ENCODE measurements at places on chromosomes 7 and 10.

DNA sequence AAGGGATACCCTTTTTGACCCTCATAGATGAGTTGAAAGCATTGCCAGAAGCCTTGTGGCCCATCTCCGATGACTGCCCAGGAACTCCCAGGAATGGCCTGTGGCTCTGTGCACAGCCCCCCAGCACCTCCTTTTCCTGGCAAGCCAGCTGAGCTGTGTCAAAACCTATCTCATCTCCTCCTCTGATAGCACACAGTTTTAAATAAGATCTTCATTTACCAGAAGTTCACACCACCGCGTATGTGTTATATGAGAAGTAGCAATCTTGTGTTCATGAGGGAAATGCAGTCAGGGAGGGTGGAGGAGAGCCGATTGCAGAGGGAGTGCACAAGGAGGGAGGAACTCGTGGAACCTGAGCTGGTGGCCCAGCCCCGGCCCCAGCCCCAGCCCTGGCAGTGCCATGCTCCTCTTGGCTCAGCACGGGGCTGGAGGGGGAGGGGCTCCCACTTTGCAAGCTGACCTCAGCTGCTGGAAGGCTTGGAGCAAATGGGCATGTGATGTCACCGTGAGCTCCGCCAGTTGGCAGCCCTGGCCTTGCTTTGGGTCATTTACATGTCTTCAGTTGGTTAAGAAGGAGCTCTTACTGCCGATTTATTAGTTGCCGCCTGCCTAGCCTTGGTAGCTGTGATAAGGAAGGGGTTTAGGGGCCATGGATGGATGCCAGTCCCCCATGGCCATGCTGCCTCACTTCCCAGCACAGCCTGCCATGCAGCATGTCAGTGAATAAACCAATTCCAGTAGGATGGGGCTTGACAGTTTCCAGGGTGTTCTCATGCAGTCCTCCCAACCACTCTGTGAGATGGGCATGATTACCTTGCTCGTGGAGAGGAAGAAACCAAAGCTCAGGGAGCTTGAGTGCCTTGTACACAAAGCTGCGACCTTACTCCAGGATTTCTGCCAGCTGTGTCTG, 20.0 kb downstream of the UNC5B start:
- DNase-seq, result no peak

DNA sequence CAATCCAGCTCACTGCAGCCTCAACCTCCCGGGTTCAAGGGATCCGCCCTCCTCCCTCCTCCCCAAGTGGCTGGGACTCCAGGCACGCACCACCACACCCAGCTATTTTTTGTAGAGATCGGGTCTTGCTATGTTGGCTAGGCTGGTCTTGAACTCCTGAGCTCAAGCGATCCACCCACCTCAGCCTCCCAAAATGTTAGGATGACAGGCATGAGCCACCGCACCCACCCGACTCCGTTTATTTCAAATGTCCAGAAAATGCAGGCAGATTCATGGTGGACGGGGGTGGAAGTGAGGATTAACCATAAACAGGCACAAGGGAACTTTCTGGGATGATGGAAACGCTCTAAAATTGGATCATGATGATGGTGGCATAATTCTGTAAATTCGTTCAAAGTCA, 84.5 kb upstream of the DNAAF5 start:
- no peak for DNase-seq

GRCh38 chr7:52143219-52143618, 826.6 kb upstream of the COBL start:
- DNase-seq, result no peak

GRCh38 chr10:12973149-12973718, 28.3 kb downstream of the CCDC3 start:
- DNase-seq, result no peak

GRCh38 chr7:8109196-8110022, 140.8 kb downstream of the GLCCI1 start:
- DNase-seq, result no peak

DNA sequence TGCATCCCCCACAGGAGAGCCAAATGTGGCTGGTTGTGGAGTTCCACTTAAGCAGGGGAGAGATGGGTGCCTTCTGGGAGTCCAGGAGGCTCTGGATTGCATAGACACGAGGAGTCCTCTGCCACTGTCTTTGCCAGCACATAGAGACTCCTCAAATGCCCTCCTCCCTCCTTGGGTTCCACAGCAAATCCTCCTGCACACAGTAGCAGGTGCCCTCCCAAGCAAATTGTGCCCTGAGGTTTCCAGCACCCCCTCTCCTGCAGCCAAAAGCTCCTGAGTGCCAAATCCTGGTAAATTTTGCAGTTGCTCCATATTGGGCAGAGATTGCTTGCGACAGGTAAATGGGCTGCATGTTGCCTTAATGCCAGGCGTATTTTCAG, 5.8 kb downstream of the EVX1 start:
- no peak for DNase-seq

DNA sequence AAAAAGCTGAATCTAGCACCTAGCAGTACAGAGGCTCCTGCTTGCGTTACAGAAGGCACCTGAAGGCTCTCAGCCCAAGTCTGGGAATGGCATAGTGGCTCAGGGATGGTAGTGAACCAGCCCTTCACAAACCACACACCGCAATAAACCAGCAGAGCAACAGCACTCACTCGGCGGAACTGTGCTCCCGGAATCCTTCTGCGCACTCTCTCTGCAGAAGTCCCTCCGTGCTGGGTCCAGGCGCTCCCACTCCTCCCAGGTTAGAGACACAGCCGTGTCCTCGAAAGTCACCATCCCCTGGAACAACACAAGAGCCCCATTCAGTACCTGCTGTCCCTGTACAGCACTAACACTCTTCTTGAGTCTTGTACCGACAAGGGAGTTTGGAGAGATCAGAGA, 1.5 kb downstream of the ZNF394 start:
- no peak for DNase-seq

DNA sequence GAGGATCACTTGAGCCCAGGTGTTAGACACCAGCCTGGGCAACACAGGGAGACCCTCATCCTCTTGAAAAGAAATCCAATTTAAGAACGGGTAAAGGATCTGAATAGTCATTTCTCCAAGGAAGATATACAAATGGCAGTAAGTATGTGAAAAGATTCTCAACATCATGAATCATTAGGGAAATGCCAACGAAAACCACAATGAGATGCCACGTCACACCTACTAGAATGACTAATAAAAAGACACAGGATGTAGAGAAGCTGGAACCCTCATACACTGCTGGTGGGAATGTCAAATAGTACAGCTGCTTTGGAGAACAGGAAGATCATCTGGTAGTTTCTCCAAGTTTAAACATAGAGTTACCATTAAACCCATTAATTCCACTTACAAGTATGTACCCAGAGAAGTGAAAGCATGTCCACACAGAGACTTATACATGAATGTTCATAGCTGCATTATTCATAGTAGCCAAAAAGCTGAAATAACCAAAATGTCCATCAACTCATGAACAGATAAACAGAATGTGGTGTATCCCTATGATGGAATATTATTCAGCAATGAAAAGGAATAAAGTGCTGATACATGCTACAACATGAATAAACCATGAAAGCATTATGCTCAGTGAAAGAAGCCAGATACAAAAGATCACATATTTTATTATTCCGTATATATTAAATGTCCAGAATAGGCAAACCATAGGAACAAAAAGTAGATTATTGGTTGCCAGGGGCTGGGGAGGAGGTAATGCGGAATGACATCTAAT, 13.1 kb upstream of the ZMIZ2 start:
- DNase-seq, result no peak

DNA sequence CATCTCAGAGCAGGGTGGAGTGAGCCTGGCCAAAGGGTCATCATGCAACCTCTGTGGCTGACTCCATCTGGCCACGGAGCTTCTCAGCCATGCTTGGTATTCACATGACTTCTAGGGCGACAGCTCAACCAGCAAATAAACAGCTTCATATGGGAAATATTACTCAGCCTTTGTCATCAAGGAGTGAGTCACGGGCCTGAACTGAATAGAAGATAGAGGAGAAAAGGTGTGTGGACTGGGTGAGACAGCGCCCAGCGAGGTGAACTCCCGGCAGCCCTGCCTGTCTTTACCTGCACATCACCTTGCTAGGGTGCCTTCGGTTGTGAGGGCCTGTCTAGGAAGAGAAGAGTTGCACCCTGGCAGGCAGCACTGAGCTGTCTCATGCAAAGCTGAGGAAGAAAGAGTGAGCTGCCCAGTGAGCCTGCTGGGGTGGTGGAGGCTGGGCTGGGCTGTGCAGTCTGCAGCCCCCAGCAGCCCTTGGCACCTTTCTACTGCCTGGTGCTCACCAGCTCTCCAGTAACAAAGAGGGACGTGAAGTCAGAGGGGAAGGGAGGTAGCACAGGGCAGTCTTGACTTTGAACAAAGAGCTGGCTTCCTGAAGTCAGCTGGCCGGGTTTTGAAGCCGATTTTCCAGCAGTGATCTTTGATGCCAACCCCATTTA, 114.2 kb downstream of the EGFR start:
- DNase-seq, result peak; percentile 9

- no peak for DNase-seq
These were observed 12.2 kb upstream of the CHST15 start for GRCh38 chr10:124105594-124105993.

DNA sequence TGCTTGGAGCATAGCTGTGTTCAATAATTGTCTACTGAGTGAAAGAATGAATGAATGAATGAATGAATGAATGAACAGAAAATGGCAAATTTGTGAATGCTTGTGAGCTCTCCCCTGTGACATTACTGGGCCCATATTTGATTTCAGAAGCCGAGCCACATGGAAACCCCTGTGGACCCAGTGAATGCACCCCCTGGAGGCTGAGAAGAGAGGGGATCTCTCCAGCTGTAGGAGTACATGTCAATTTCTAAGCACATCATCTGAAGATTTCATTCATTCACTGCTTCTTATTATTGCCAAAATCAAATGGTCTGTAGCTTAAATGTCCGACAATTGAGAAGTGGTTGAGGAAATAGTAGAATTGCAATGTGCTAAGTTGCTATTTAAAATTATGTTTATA, 58.3 kb upstream of the DOCK1 start:
- no peak for DNase-seq

GRCh38 chr7:92292981-92293380, 47.2 kb downstream of the ANKIB1 start:
- no peak for DNase-seq

GRCh38 chr10:1454951-1455350, 282.4 kb downstream of the ADARB2 start:
- no peak for DNase-seq

- DNase-seq, result no peak
These were observed 131.5 kb downstream of the OAT start for GRCh38 chr10:124287071-124287685.

GRCh38 chr7:149741629-149742028, 31.8 kb downstream of the ZNF467 start:
- DNase-seq, result no peak

- DNase-seq, result no peak
These were observed at the start of gene PLXNA4 for GRCh38 chr7:132575982-132576720. Gene PLXNA4 (minus strand): TSS chr7:132576470. CDS start chr7:132508693, 67,777 bp downstream.

DNA sequence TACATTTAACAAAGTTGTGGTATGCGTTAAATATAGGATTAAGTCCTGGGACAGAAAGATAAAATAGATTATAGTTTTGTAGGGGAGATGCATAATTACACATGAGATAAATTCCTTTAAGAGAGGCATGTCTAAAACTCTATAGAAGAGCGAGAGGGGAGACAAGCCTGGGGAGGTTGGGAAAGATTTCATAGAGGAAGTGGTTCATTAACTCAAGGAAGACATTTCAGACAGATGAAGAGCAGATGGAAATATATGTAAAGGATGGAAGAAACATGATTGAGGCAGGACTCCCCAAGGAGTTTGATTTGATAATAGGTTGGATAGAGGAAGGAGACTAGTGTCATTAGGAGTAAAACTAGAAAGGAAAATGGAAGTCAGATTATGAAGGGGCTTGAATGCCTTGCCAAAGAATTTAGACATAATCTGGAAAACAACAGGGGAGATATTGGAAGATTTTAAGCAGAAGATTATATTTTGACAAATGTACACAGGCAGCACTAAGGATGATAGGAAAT, 96.1 kb downstream of the PHTF2 start:
- no peak for DNase-seq

- no peak for DNase-seq
These were observed 312.4 kb downstream of the CALN1 start for GRCh38 chr7:72099784-72100183.

DNA sequence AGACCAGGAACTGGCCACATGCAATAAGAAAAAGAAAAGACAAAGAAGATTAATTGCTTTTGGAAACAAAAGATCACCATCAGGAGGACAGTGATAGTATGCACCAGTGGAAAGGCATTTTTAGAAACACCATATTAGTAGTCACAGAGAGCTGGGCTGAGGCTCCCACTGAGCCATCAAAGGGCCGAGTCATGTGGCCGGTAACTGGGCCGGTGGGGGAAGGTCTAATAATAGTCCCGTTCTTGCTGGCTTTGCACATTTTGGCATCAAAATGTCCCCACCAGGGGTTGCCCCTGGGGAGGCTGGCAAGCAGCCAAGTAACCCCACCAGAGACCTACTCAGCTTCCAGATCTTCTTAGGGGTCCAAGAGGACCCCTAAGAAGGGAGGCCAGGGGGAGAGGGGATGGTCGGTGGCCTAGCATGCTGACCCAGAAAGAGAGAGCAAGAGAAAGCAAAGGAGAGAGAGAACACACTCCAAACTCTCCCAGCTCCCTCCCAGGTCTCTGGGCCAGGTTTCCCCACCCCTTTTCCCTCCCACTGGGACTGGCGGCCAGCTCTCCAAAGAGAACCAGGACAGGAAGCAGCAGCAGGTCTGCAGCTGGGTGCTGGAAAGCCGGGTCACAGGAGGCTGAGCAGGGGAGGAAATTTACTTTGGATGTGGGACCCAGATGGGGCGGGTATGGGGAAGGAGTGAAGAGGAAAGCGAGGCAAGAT, 70.2 kb upstream of the FGFR2 start:
- no peak for DNase-seq

- no peak for DNase-seq
These were observed 27.8 kb upstream of the ITGB1 start for GRCh38 chr10:32985775-32986350.

- no peak for DNase-seq
These were observed 1.4 kb downstream of the GARS1 start for GRCh38 chr7:30596014-30596641.

DNA sequence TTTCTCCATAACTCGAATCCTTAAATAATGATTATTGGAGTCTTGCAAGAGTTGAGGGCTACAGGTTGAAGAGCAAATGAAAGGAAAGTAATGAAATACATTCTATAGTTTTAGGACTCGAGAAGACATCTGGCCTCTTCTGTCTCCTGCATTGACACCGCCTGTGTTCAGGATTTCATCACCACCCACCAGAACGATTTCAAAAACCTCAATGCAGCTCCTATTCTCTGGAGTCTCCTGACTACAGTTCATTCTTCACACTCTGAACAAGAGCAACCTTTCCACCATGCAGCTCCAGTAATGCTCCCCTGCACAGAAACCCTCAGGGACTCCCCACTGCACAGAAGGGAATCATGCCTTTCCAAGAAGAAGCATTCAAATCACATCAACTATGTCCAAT, 5.5 kb downstream of the IL15RA start:
- DNase-seq, result no peak

DNA sequence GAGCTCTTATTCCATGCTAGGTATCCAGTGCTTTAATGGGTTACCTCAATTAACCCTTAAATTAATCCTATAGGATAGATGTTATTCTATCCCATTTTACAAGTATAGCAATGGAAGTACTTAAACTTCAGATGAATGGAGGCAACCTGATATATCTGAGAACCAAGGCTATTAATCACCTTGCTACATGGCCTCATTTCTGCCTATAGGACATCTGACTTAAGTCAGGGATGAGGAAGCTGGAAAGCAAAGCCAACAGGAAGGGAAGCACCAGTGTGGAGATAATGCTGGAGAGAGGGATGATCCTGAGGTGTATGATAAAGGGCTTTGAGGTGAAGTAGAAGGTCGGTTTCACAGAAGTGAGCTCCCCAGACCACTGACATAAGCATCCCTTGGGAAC, 132.3 kb downstream of the CHN2 start:
- DNase-seq, result no peak

Data from stimulated activated CD8-positive, alpha-beta memory T cell treated with anti-CD3 and anti-CD28 coated beads, Interleukin-7, amount 100 ng/mL, for 48 hours (primary cell).